Putamen (tissue), 1 donor: ENCODE measurements at places on chromosomes 16 and 17.

DNA sequence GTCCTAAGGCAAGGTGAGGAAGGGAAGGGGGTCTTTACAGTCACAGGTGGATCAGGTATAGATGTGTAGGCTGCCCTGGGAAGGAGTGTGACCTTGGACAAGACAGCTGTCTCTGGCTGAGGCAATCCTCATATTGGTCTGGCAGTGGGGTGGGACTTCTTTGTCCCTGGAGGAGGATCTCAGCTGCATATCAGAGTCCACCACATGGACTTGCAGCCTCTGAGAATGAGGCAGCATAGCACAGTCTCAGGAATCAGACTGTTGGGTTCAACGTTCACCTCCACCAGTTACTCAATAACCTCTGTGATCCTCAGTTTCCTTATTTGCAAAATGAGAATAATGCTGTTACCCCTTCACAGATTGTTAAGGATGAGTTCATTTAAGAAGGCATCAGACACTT lies 33.4 kb downstream of the ACSM2A start:
- DNase-seq = no peak

DNA sequence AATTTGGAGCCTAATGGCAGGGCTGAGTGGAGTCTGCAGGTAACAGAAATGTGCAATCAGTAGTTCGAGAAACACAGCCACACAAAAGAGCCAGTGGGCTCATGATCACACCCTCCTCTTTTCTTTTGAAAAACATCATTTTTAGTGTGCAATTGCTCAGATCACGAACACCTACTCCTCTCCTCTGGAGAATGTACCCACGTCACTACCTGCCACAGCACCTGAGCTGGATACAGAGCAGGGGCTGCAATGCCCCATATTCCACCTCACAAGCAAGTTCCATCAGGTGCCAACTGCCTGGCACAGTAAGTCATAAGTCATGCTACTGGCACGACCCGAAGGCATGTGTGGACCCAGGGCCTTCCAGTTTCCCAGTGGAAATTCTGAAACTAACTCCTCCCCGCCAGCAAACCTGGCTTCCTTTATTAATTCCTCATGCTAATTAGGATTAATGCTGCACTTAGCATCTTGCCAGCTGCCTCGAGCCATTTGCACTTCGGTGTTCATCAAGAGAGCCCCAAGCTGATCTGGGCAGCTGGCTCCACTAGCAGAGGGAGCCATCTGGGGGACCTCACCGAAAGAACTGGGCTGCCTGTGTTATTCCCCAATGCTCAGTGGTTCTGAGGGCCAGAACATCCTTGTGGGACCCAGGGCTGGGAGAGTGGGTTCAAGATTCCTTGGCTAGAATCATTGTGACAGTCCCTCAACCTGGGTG lies 2.4 kb downstream of the CACNG4 start:
- peak; percentile 74 for DNase-seq

- peak; percentile 49 for DNase-seq
These were observed 25.8 kb downstream of the GNPTG start for GRCh38 chr16:1377406-1378010.

DNA sequence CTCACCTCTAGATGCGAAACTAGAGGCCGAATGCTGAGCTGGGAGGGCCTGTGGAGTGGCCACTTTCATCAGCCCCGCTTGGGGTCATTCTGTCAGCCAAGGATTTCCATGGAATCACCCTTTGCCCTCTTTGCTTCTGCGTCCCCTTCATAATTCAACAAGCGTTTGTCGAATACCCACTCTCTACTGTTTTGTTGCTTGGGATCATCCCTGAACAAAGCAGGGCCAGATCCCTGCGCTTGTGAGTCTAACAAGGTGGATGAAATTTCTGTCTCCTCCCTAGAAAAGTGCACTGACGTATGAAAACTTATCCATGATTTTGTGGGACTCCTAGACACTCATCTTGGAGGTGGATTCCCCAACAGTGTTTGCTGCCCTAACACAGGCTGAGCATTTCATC lies 3.3 kb upstream of the SLC12A3 start:
- DNase-seq = no peak

DNA sequence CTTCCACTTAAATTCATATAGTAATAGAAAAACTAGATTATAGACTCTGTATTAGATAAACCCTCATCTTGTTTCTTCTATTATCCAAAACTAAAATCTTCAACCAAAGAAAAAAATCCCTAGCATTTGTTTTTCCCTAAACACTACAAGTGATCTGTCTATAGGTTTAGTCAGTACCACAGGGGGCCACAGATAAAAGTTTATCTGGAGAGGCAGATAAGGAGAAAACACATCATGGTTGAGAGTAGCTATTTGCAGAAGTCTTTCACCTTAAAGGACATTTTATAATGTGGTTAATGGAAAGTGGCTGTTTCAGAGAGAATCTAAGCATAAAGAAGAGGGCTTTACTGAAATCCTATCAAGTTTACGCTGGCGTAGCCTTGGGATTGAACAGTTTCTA lies 160.1 kb downstream of the CDK5R1 start:
- no peak for DNase-seq

- no peak for DNase-seq
These were observed 72.6 kb upstream of the LGALS9 start for GRCh38 chr17:27558341-27558740.

DNA sequence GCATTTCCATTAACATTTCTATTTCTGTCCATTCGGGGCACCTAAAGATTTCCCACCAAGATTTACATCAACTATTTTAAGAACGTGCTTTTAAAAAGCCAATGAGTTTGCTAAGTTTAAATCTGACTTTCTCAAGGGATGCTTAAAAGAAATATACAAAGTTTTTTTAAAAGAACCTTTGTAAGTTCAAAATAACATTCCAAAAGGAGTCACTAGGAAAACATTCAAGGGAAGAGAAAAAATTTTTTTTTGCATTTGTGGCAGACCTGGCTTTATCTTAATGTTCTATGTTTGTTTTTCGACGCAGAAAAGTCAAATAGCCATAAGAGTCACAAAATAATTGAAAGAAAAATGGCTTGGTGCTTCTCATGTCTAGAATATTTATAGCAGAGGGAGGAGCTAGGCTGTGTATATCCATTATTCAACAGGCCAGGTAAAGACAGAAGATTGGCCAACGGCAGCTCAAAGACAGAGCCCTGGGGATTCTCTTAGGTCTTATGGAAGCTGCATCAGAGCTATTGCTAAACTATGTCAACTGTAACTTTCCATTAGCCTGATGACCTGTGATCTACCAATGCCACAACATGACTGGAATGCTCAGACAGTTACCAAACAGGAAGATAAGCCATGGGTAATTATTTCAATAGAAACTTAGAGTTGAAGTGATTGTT lies 37.8 kb upstream of the MYOCD start:
- no peak for DNase-seq

- DNase-seq = no peak
These were observed 9.2 kb downstream of the ABCA3 start for GRCh38 chr16:2331199-2331930.

DNA sequence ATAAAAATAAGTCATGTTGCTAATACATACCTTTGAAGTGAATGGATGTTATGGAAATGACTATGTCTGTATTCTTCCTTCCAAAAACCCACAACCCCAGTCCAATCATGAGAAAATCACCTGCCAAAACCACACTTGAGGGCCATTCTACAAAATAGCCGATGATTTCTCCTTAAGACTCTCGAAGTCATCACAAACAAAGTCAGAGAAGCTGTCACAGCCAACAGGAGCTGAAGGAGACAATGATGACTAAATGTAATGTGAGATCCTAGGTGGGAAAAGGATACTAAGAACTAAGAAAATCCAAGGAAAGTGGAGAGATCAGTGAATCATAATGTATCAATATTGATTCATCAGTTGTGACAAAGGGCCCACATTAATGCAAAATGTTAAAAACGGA lies 432.9 kb upstream of the DYNLRB2 start:
- DNase-seq = no peak

- DNase-seq = no peak
These were observed 107.7 kb downstream of the SEC14L1 start for GRCh38 chr17:77248216-77249114.
